ENCODE measurements at places on chromosomes 6 and 20. TPM values are rescaled to one million over a fixed set of nuclear protein-coding genes. Genes with fewer than 3 reads are reported as not detected.
A peak's percentile ranks its signal among the peaks of the same experiment; 100 is the strongest.

MLIP gene
- not detected for total RNA-seq

PTCHD4 gene
- total RNA-seq = not detected

HDGFL1 gene
- not detected for total RNA-seq

DNA sequence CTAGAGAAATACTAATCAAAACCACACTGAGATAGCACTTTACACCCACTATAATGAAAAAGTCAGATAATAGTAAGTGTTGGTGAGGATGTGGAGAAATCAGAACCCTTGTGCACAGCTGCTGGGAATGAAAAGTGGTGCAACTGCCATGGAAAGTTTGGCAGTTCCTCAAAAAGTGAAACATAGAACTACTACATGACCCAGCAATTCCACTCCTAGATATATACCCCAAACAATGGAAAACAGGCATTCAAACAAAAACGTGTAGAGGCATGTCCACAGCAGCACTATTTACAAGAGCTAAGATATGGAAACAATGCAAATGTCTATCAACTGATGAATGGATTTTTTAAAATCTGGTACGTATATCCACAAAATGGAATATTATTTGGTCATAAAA, 117.5 kb upstream of the C6orf118 start:
- H3K27me3 ChIP-seq = no peaks in the 10 kb centered on the region
- DNase-seq = no peak
- H3K4me1 ChIP-seq = no peaks in the 10 kb centered on the region

CALHM4 gene
- total RNA-seq = not detected

- DNase-seq = no peak
- H3K4me3 ChIP-seq = peak overlapping the region; percentile 44
- peaks cover 86% of the 10 kb centered on the region for H3K4me1 ChIP-seq
- peak overlapping the region; percentile 73 for H3K27ac ChIP-seq
- no peaks in the 10 kb centered on the region for H3K27me3 ChIP-seq
- peaks cover 76% of the 10 kb centered on the region for H3K36me3 ChIP-seq
Observed at GRCh38 chr6:90072935-90073464, 178.7 kb downstream of the GJA10 start.

DNA sequence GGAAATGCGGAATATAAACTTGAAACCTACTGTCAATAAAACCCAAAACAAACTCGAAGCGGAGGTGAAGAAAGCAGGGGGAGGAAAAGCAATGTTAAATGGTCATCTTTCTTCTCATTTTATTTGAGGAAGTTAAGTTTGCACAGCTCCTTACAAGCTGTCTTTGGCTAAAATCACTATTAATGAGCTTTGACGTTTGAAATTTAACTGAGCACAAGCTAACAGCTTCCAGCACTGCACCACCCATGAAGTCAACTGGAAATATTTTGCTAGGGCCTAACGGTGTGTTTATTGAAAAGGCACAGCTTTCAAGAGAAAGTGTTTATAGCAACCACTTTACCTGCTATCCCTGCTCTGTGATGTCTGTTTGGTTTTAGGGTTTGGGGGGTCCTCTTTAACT, 103.8 kb downstream of the PKHD1 start:
- H3K4me3 ChIP-seq = no peak overlapping the region
- peaks cover 4% of the 10 kb centered on the region for H3K27me3 ChIP-seq
- H3K36me3 ChIP-seq = no peaks in the 10 kb centered on the region

Measured in activated CD8-positive, alpha-beta T cell treated with anti-CD3 and anti-CD28 coated beads, Interleukin-2, amount 10 ng/mL, durations not matched to agents 7 days and 5 days (primary cell).